ENCODE measurements at places on chromosomes 12 and 14. TPM values are rescaled to one million over a fixed set of nuclear protein-coding genes. Genes with fewer than 3 reads are reported as not detected.

Gene HECTD4
- 39.3 TPM for total RNA-seq

Gene TMEM253
- total RNA-seq = not detected

Gene RILPL2
- total RNA-seq = 5.1 TPM

Gene SRRM4
- not detected for total RNA-seq

Gene PCED1B
- total RNA-seq = 72.1 TPM

Gene BMAL2
- 18.3 TPM for total RNA-seq

Gene KRT75
- not detected for total RNA-seq

Gene LUM
- total RNA-seq = not detected

Gene AVPR1A
- not detected for total RNA-seq

Gene RFLNA
- total RNA-seq = not detected

Gene TMPRSS12
- not detected for total RNA-seq

Gene KRT5
- total RNA-seq = not detected

All from activated CD8-positive, alpha-beta T cell treated with anti-CD3 and anti-CD28 coated beads, Interleukin-2, amount 10 ng/mL, durations not matched to agents 7 days and 5 days (primary cell).